Heart left ventricle (tissue), 16 donors: ENCODE measurements at places on chromosomes 5 and 9.

- DNase-seq: no peak
Measured at GRCh38 chr9:136399176-136400037, 563 bp downstream of the SNAPC4 start.

GRCh38 chr5:159905496-159905895 lies 10.8 kb upstream of the ADRA1B start:
- DNase-seq: no peak

GRCh38 chr9:29945012-29945411 lies 2371.7 kb upstream of the C9orf72 start:
- DNase-seq: no peak

DNA sequence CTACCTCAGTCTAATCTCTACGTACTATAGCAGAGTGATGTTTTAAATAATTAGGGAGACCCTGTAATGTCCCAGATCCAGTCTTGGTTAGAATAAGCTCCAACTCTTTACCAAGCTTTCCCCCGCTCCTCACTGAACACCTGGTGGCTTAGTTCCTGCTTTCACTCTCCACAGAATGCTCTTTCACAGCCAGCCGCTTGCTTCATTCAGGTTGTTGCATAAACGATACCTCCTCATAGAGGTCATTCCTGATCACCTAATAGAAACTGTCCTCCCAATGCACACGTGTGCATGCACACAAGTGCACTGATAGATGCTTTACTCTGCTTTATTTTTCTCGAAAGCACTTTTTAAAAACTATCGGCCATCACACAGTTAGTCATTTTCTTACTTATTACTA lies 298.1 kb downstream of the TRPM3 start:
- DNase-seq: no peak

GRCh38 chr5:159190170-159190569 lies 19.2 kb downstream of the RNF145 start:
- no peak for DNase-seq

GRCh38 chr5:169549453-169550100 lies 34.0 kb upstream of the SPDL1 start:
- no peak for DNase-seq

GRCh38 chr9:126872516-126872915 lies 12.1 kb downstream of the ZBTB34 start:
- no peak for DNase-seq

DNA sequence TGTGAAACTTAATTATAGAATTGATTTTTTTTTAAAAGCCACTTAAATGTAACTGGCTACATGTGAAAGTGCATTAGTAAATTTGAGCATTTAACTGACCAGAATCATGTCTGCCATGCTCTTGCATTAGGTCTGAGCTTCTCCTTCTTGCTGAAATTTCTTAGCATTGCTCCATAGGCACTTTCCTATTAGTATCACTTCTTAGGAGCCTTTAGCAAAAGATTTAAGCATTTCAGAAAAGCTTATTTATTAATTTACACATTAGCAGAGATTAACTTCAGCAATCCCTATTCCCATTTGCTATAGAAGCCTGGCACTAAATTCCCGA lies 211.0 kb downstream of the SNX18 start:
- no peak for DNase-seq

DNA sequence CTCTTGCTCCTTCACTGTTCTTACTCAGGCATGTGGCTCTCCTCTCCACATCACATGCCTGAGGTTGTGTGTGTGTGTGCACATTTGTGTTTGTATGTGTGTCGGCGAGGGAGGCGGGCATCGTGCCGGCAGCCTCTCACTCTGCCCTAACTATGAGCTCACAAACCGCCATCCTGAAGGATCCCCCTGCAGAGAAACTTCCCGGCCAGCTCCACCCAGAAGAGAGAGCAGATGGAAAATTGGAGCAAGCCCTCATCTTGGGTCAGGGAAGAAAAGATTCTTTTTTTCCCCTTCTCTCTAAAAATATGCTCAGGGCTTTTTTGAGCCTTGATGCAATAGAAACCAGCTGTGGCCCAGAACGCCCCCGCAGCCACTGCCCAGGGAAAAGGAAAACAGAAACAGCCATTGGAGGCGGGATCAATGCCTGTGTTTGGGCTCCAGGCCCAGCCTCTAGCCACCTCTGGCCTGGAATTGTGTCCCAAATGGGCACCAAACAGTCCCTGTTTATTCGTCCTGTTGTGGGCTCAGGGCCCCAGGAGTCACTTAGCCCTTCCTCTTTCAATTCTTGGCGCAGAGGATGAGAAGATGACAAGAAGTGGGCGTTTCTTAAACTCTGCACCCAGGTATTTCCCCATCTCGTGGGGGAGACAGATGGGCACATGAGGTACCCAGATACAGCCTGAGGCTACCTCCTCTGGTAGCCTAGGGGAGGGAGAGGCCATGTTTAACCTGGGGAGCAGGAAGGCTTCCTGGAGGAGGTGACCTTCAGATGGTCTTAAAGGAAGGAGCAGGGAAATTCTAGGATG lies 151.5 kb downstream of the RGS3 start:
- DNase-seq: peak; percentile 73

DNA sequence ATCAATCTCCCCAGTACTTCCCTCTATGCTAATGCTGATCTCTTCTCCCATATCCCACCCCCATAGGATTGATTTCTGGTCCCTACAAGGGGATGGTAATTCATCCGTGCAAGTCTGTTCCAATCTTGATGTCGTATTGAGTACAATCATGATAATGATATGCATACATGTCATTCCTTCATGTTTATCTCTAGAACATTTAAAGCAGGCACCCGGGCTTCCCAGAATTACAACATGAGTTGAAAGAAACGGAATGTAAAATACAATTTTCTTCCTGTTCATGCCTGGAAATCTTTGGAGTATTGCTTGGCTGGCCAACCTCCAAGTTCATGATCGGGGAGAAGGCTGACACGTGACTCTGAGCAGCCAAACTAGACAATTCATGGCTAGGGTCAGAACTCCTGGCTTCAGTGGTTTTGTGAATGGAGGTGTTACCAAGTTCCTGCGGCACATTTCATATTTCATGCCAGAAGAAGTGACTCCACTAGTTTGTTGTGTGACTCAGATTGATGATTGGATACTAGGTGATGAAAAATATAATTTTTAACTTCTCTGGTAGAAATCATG lies 66.6 kb downstream of the C9orf152 start:
- DNase-seq: peak; percentile 52

DNA sequence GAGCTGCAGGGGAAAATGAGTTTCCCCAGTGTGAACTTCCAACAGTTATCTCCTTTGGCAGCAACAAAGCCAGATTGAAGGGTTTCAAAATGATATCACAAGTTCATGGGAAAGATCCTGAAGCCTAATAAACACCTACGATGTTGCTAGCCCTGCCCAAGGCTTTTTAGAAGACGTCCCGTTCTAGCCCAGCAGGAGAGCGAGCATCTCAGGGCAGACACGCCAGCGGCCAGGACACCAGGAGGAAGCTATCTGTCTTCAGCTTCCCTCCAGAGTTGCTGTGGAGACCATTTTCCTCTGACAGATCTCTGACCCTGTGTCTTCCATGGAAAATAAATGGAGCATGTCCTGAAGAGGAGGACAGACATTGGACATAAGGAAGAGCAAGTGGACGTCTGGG lies 98.4 kb downstream of the FBXO38 start:
- DNase-seq: no peak

DNA sequence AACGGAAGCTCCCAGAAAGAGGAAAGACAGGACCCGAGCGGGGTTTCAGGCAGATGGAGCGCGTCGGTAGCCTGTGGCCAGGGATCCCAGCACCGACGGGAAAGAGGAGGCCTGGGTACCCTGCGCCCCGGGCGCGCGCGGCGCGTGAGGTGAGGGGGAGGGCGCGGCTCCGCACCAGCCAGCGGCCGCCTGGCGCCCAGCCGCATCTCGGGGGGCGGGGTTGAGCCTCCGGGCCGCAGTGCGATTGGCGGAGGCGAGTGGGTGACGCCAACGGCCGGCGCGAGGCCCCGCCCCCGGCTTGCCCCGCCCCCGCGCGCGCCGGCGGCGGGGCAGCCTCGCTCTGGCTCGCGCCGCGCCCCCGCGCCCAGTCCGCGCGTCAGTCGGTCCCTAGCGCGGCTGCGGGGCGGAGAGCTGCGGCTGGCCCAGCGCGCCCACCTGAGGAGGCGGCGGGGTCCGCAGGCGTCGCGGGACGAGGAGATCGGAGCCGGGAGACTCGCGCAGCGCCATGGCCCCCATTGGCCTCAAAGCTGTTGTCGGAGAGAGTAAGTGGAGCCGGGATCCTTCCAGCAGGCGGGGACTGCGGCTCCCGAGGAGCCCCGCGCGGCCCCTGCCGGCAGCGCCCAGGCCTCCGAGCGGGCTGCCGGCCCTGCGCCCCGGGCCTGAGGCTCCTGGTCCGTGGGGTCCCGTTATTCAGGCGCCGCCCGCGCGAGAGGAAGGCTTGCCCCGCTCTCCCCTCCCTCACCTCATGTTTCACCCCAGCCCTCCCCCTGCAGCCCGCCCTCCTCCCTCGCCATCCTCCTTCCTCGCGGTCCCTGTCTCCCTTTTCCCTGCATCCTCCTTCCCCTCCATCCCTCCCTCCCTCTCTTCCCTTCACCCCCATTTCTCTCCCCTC lies at the start of gene STXBP1:
STXBP1 (plus strand) TSS at position 379 of the 892 bp plus-strand sequence; CDS start at position 506, 127 bp downstream.
- DNase-seq: peak; percentile 92

- no peak for DNase-seq
Measured at GRCh38 chr5:142926549-142926948, 156.4 kb downstream of the ARHGAP26 start.

- DNase-seq: no peak
Measured at GRCh38 chr9:104177003-104177611, 83.0 kb downstream of the SMC2 start.

GRCh38 chr5:58544195-58544594 lies 38.7 kb upstream of the RAB3C start:
- no peak for DNase-seq

- DNase-seq: no peak
Measured at GRCh38 chr5:66830636-66831035, 234.4 kb downstream of the MAST4 start.

DNA sequence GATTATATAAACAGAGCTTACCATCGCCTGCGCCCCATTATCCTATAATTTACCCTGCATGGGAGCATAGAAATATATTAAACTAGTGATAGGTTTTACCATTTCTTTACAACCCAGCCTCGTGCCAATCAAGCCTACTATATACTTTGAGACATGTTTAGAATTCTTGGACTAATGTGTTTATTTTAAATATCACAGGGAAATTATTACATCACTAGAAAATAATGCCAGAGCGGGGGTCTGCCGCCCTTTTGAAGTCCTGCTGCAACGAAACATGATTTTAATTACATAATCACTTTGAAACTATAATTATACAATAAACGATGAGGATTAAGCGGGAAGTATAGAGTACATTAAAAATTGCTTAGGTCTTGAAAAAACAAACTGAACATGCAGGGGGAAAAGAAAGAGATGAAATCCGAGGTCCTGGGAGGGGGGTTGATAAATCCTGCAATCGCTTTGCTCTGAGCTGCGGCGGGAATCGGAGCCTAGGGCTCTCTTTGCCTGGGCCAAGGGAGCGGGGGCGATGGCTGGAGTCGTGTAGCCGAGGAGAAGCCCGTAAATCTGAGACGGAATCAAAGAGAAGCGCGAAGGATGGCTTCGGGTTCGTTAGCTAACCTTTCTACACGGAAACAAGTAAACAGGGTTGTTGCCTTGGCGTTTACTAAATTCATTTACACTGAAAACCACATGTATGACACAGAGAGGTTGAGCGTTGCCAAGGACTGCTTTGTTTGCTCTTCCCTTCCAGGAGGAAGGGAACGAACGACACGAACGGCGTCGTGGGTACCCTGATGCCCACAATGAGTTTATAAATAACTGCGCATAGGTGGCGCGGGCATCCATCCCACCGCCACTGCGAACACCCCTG lies 127.6 kb downstream of the TMEM174 start:
- no peak for DNase-seq

DNA sequence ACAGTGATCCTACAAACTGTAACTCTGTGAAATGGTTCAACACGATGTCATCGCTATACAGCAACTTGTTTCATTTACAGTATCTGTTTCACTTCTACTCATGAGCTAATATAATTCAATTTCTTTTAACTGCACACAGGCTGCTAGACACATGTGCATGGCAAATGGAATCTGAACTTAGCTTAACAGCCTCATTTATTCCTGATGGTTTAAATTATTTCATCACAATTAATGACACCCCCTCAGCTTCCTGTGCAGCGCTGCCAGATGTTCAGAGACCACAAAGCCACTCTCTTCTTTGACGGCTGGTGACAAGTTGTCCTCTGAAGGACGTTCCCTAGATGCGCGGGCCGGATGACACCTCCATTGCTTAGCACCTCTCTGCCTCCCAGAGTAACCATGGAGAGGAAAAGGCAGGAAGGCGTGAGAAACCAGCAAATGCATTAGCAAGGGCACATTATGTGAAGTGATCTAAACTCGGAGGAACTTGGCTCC lies 191.1 kb downstream of the BNC2 start:
- no peak for DNase-seq

DNA sequence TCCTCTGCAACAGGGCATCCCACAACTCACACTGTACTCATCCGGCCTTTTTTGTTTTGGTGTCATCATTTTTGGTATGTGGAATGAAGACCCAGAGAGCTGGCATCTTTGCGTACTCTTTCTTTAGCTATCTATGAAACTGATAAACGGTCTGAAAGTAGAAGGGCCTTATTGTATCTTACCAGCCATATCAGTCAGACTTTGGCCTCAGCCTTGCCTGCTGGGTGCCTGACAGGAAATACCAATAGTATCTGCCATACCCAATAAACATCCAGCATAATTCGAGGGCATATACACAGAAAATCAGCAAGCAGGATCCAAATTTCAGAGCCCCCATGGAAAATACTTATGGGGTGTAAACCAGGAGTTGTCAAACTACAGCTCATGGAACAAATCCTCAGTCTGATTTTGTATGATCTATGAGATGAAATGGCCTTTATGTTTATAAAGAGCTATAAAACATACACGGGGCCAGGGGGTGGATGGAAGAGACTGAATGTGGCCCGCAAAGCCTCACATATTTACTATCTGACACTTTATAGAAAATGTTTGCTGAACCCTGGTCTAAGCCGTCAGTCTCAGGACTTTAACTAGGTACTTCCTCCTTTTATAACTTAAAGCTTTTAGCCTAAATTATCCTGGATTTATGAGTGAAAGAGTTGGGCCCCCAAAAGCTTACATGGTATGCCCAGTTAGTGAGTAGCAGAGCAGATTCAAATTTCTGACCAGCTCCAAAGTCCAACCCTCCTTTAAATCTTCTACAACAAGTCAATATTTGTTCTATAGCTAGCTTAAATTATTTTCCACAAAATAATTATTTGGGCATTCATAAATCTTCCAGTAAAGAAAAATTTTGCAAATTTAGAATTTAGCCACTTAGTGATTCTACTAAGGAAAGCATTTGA lies 308.0 kb upstream of the PUM3 start:
- DNase-seq: no peak

DNA sequence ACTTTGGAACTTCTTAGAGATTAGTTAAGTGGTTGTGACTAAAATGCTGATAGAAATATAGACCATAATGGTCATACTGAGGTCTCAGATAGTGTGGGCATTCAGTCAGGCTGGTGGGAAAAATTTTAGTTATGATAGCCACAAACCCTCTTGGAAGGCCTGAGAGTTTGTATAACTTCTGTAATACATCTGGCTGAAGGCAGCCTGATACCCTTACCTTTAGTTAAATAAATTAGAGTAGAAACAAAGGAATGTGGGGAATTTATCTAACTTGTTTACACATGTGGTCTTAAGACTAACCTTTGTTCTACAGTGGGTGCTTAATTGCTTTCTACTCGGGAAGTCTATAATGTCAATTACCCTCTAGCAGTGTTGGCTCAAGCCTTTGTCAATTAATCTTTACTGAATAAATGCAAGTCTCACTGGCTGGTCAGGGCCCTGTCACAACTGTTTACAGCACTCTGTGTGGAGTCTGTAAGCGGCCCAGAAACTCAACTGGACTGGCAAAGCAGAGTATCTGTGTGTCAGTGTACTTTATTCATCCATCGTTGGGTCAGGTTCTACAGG lies 184.0 kb downstream of the FBXO4 start:
- DNase-seq: no peak
